ENCODE measurements at places on chromosomes 2 and 18. TPM values are rescaled to one million over a fixed set of nuclear protein-coding genes. Genes with fewer than 3 reads are reported as not detected.

Gene BCL2
- total RNA-seq, result 39.5 TPM

Gene FIGN
- total RNA-seq, result not detected

Gene ELP2
- 222 TPM for total RNA-seq

Gene GALNT14
- total RNA-seq, result not detected

Gene STAT4
- 141 TPM for total RNA-seq

Gene ERCC3
- 43.2 TPM for total RNA-seq

Gene GDF7
- total RNA-seq, result 0.06 TPM

Gene CFAP210
- total RNA-seq, result 0.95 TPM

Gene IL36G
- not detected for total RNA-seq

Gene AQP12A
- total RNA-seq, result not detected

Gene KRTCAP3
- 6.6 TPM for total RNA-seq

Gene WDR75
- 52.6 TPM for total RNA-seq

Gene UXS1
- 62.1 TPM for total RNA-seq

Gene MYOM1
- 2.7 TPM for total RNA-seq

Gene AQP12B
- not detected for total RNA-seq

Gene ALPI
- total RNA-seq, result not detected

Gene MOCOS
- total RNA-seq, result not detected

Gene UGT1A10
- total RNA-seq, result not detected

Gene PLEK
- 10.3 TPM for total RNA-seq

Gene USP14
- 64.1 TPM for total RNA-seq

Gene C2orf92
- 7.1 TPM for total RNA-seq

Gene PNPT1
- 13.9 TPM for total RNA-seq

Gene SERPINB5
- not detected for total RNA-seq

Gene MDH1B
- 0.19 TPM for total RNA-seq

Gene PROKR1
- not detected for total RNA-seq

Gene SPHKAP
- total RNA-seq, result not detected

Gene MAL
- total RNA-seq, result 56.0 TPM

Gene LINC00305
- not detected for total RNA-seq

Gene LCT
- 0.06 TPM for total RNA-seq

Gene EN1
- total RNA-seq, result not detected

Gene RIT2
- not detected for total RNA-seq

Gene CRYGD
- not detected for total RNA-seq

Gene KIAA2012
- total RNA-seq, result not detected

Gene FZD7
- total RNA-seq, result 0.97 TPM

Gene RAD51AP2
- total RNA-seq, result not detected

Gene ACADL
- not detected for total RNA-seq

Gene NAB1
- 19.0 TPM for total RNA-seq

Measured in CD8-positive, alpha-beta T cell (primary cell).